ENCODE measurements at places on chromosomes 11 and 22. TPM values are rescaled to one million over a fixed set of nuclear protein-coding genes. Genes with fewer than 3 reads are reported as not detected.

MMP13 gene
- total RNA-seq = not detected

RBMXL2 gene
- not detected for total RNA-seq

SHANK2 gene
- total RNA-seq = 6.6 TPM

GAS2L1 gene
- total RNA-seq = 18.2 TPM

FJX1 gene
- 41.9 TPM for total RNA-seq

SEC14L3 gene
- not detected for total RNA-seq

HBB gene
- total RNA-seq = not detected

POU2AF2 gene
- not detected for total RNA-seq

POTEH gene
- total RNA-seq = not detected

YPEL1 gene
- 0.18 TPM for total RNA-seq

OR51T1 gene
- total RNA-seq = not detected

FAM180B gene
- not detected for total RNA-seq

P2RY6 gene
- total RNA-seq = 10.8 TPM

TRIM51 gene
- total RNA-seq = not detected
